ENCODE measurements at places on chromosomes 2 and 18.

DNA sequence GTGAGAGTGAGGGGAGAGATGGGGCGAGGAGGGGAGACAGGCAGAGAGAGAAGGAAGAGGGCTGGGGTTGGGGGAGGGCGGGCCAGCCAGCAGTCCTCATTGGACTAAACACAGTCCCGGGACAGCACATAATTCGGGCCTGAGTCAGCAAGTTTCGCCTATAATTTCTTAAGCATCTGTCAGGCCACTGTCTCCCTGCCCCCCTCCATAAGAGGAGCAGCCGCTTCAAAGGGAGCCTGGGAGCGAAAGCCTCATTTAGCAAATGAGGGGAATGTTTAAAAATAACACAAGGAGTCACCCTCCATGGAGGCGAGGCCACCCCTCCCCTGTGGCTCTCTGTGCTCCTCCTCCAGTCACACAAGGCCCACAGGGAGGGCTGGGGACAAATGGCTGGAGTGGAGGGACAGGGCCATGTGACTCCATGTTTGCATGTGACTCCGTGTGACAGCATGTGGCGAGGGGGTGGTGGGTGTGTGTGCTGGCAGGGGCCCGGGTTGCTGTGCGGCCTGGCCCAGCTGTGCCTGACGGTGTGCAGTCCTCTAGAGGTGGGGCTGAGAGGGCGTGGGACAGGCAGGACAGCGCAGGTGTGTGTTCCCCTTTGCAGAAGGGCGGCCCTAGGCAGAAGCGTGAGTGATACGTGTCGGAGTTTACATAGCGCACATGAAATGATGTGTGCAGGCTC lies 162.4 kb downstream of the CELF4 start:
- DNase-seq = no peak

DNA sequence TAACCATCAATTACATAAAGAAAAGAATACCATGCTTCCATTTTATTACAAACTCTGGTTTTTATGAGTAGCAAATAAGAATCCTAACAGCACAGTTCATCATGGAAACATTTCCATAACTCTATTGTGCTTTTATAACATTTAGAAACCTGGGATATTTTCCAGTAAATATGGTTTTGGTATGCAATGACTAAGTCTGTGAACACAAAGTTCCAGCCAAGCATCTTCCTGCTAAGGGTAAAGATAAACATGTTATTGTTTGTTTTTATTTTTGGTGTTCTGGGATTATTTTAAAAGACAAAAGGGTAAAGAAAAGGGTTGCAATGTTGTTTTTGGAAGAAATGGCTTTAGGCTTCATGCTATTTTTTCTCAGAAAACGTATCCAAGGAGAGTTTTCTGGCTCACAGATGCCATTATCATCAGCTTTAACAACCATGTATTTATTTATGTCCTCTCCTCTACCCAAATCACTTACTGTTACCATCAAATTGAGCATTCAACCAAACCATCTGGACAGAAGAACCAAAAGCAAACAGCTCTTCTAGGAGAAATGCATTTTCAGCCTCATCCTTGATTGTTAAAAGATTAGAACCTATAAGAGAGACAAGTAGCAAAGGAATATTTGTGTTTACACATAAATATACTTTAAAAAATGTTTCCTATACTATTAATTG lies 116.0 kb downstream of the PLA2R1 start:
- no peak for DNase-seq

DNA sequence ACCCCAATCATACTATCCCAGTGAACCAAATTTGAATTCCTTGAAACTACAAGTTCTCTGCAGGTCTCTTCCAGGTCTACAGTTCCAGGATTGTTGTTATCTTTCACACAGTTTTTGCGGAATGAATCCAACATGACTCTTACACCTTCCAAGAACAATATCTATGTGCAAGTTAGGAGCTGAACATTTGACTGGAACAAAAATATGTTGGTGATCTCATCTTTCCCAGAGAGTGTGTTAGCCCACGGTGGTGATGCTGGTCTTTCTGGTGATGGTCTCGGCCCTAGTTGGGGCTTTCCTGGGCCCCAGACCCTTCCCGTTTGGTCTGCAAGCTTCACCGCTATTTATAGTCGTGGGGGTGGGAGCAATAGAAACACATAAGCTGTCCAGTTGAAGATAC lies 173.7 kb downstream of the TPGS2 start:
- DNase-seq = no peak

GRCh38 chr2:145411493-145411892 lies 891.6 kb upstream of the ZEB2 start:
- DNase-seq = no peak

- DNase-seq = no peak
Measured at GRCh38 chr2:121664086-121664485, 14.8 kb upstream of the CLASP1 start.

GRCh38 chr2:226799976-226800940 lies 638 bp upstream of the IRS1 start:
- no peak for DNase-seq

GRCh38 chr18:70301667-70302066 lies 12.8 kb downstream of the SOCS6 start:
- no peak for DNase-seq

- DNase-seq = no peak
Measured at GRCh38 chr2:188327518-188328213, 36.0 kb downstream of the GULP1 start.

GRCh38 chr18:29083545-29083944 lies 906.6 kb upstream of the CDH2 start:
- no peak for DNase-seq

- no peak for DNase-seq
Measured at GRCh38 chr2:42725657-42726056, 38.3 kb downstream of the OXER1 start.

- no peak for DNase-seq
Measured at GRCh38 chr2:70509565-70509964, 44.1 kb downstream of the TGFA start.

- DNase-seq = no peak
Measured at GRCh38 chr2:10266133-10266620, 36.5 kb upstream of the HPCAL1 start.

DNA sequence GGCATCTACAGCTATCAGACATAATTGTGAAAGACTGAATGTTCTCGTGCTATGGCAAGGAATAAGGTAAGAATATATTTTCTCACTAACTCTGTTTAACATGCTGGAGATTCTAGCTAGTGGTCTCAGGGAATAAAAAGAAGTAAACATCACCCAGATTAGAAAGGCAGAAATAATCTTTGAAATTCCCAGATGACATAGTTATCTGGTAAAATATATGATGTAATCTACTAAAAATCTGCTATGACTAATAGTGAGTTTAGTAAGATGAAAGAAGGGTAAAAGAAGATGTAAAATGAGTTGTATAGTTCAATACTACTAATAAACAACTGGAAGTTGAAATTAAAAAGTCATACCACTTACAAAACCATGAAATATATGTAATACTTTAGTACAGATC lies 134.2 kb downstream of the DSC3 start:
- DNase-seq = no peak
